Central memory CD4-positive, alpha-beta T cell (primary cell): ENCODE measurements at places on chromosomes 1 and 21.

DNA sequence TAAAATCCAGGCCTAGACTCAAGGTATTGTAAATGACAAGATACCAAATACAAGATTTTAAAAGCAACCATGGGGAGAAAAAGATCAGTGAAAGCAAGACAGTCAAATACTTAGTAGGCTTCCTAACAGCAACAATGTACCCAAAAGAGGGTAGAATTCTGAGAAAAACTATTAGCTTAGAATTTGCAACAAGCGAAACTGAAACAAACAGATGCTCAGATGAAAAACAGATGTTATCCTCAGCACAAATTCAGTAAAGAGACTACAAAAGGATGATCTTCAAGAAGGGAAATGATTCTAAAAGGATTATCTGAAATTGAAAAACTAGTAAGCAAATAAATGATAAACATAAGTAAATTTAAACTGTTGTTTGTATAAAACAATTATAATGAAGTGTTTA lies 40.0 kb downstream of the PDC start:
- DNase-seq = no peak

DNA sequence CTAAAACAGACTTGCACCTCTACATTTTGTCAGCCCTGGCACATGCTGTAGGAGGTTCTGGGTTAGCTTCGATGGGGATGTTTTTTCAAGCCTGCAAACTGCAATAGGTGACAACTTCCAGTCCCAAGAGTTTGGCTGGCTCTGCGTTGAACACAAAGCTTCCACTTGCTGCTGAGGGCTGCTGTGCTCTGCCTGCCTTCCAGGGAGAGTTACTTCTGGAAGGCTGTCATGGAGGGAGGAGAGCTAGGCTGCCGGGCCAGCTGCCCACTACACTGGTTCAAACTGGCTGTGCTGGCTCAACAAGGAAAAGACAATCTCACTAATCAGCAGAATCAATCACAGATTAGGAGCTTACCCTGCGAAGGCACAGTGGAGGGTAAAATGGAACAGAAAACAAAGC lies 46.7 kb upstream of the PPP2R5A start:
- no peak for DNase-seq

- DNase-seq = no peak
Measured at GRCh38 chr1:33268927-33269610, 12.8 kb downstream of the ZNF362 start.

DNA sequence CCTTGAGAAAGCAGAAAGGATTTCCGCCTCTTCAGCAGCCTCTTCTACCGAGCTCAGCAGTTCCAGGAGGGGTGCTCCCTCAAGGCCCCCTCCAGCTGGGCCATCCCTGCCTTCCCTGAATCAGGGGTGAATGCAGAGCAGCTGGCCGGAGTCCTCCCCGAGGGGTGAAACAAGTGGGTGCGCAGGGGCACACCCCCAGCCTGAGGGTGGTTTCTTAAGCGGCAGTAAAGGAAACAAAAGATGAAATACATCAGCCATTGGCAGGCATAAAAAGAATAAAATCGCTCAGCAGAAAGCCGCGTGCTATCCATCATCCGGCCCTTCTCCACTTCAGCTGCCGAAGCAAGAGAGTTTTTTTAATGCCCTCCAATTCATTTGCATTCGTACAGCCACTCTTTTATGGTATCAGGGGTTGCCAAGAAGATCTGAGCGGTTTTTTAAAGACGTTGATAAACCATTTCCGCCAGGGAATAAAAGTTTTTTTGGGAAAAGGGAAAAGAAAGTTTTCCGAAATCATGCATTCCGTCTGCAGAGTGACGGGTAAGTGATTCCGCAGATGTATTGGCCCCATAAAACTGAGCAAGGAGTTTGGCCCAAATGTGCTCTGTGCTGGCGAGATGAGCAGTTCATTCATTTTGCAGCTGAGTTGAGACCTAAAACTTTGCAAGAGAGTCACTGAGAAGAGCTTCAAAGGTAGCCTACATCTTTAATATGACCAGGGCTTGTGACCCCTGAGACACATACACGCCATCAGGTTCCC lies 73.7 kb upstream of the ZC3H12A start:
- no peak for DNase-seq

DNA sequence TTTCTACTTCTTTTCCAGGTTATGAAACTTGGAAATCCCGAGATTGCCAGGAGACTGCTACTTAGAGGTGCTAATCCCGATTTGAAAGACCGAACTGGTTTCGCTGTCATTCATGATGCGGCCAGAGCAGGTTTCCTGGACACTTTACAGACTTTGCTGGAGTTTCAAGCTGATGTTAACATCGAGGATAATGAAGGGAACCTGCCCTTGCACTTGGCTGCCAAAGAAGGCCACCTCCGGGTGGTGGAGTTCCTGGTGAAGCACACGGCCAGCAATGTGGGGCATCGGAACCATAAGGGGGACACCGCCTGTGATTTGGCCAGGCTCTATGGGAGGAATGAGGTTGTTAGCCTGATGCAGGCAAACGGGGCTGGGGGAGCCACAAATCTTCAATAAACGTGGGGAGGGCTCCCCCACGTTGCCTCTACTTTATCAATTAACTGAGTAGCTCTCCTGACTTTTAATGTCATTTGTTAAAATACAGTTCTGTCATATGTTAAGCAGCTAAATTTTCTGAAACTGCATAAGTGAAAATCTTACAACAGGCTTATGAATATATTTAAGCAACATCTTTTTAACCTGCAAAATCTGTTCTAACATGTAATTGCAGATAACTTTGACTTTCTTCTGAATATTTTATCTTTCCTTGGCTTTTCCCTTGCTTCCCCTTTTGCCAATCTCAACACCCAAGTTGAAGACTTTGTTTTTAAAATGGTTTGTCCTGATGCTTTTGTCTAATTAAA lies 4.0 kb downstream of the CDKN2C start:
- DNase-seq = no peak

GRCh38 chr1:67716800-67717199 lies 31.8 kb downstream of the GADD45A start:
- DNase-seq = no peak

DNA sequence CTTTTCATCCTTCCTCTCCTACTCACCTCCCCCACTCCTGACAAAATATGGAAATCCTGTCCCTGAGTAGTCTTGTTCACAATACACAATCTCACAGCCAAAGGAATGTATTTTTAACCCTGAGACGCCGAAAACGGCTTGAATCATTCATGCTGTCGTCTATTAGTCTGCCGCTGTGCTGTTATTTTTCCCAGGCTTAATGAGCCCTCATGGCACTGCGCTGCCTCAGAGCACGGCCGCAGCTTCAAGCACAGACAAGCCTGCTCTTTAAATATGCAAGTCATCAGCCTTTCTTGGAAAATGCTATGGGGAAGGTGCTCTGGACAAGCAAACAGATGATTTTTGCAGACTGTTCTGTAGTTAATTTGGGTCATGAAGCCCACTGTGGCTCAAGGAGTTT lies 302.7 kb downstream of the DISC1 start:
- DNase-seq = no peak
